Ascending aorta (tissue), 2 donors: ENCODE measurements at places on chromosomes 1 and 21. TPM values are rescaled to one million over a fixed set of nuclear protein-coding genes. Genes with fewer than 3 reads are reported as not detected.

AGMAT gene
- total RNA-seq: 1.1 TPM

DHCR24 gene
- total RNA-seq: 16.6 TPM

ZBTB21 gene
- 11.1 TPM for total RNA-seq

KRTAP11-1 gene
- not detected for total RNA-seq

UBE4B gene
- 35.2 TPM for total RNA-seq

KIAA1614 gene
- 21.9 TPM for total RNA-seq

KTI12 gene
- total RNA-seq: 10.3 TPM

PROK1 gene
- not detected for total RNA-seq

DBT gene
- 2.3 TPM for total RNA-seq

AVPR1B gene
- total RNA-seq: not detected

PLEKHO1 gene
- 88.9 TPM for total RNA-seq

AGT gene
- total RNA-seq: 79.0 TPM

RPTN gene
- total RNA-seq: not detected

CRYAA gene
- not detected for total RNA-seq

COL16A1 gene
- total RNA-seq: 339 TPM

OR2AK2 gene
- total RNA-seq: not detected

CGN gene
- not detected for total RNA-seq

MSTO1 gene
- total RNA-seq: 8.6 TPM

UTP25 gene
- 3.6 TPM for total RNA-seq

HPDL gene
- not detected for total RNA-seq

PLPP3 gene
- total RNA-seq: 87.7 TPM

TMEM81 gene
- total RNA-seq: not detected

CLCA1 gene
- not detected for total RNA-seq

AQP10 gene
- not detected for total RNA-seq
